ENCODE measurements at places on chromosomes 1 and 21.
A peak's percentile ranks its signal among the peaks of the same experiment; 100 is the strongest.

DNA sequence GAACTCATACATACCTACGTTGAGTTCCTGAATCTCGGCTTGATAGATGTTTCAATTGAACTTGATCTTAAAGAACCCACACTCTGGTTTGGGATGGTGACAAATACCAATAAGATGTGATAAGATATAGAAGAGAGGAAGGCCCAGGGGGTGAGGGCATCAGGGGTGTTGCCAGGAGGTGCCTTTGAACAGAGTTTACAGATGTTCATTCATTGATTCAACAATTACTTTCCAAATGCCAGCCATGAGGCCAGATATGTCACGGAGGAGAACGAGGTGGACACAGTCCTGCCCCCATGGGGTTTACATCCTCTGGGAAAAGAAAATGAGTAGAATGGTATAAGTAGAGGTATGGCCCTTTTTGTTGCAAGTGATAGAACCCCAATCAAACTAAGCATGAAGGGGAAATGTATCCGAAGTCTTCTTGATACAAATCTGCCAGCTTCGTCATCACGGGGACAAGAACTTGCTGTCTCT, 659 bp downstream of the LRRC71 start:
- no peak for DNase-seq

DNA sequence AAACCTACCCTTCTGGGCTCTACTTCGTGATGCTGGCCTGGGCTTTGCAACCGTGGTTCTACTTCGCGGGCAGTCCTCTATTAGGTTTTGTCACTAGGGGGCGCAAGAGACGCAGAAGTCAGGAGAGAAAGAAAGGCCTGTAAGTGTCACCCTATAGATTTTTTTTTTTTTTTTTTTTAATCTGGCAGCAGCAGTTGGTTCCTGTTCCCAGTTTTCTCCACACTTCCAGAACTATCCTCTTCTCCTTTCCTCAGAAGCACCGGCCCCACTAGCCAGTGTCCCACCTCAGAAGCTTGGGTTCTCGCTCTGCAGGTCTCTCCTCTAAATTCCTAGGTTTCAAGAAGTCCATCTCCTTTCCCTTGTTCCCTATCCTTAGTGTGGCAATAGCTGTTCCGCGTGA, 9.1 kb upstream of the LCE2D start:
- peak; percentile 33 for DNase-seq

- no peak for DNase-seq
Measured at GRCh38 chr1:6975331-6976043, 190.2 kb downstream of the CAMTA1 start.

DNA sequence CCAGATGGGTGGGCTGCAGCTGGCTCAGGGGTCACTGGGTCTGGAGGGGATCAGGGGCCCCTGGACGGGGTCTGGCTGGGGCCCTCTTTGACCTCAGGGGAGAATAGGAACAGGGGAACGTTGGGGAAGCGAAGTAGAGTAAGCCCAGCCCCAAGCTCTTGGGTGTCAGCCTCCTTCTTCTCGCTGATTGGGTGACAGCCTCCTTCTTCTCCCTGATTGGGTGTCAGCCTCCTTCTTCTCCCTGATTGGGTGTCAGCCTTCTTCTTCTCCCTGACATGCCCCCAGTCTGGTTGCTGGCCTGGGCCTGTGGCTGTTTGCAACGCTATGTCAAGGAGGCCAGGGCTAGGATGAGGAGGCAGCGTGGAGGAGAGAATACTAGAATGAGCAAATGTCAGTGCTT, 76.7 kb upstream of the CASZ1 start:
- DNase-seq, result no peak

GRCh38 chr1:228487336-228488124, at the start of gene RNF187:
RNF187 (plus strand) TSS chr1:228487382.
- peak; percentile 85 for DNase-seq

Measured in CD4-positive, alpha-beta T cell (primary cell).